ENCODE measurements at places on chromosomes 1 and 21. TPM values are rescaled to one million over a fixed set of nuclear protein-coding genes. Genes with fewer than 3 reads are reported as not detected.

Gene SPATA1
- 0.62 TPM for total RNA-seq

Gene ESRRG
- total RNA-seq, result not detected

Gene LORICRIN
- total RNA-seq, result not detected

Gene BARHL2
- total RNA-seq, result not detected

Gene NUP210L
- not detected for total RNA-seq

Gene ZYG11A
- total RNA-seq, result 2.3 TPM

Gene OR2T29
- total RNA-seq, result not detected

Gene TNFRSF18
- total RNA-seq, result not detected

Gene ZNF593OS
- total RNA-seq, result not detected

Gene NOS1AP
- 0.51 TPM for total RNA-seq

Gene NR5A2
- total RNA-seq, result 5.2 TPM

Gene S100A7
- not detected for total RNA-seq

Gene CELA2B
- 0.29 TPM for total RNA-seq

Gene TAS1R3
- 0.12 TPM for total RNA-seq

Gene KLF17
- 0.34 TPM for total RNA-seq

Gene PCP4L1
- 0.13 TPM for total RNA-seq

Gene ERRFI1
- total RNA-seq, result 117 TPM

Gene FMOD
- not detected for total RNA-seq

Gene FMO5
- total RNA-seq, result 0.21 TPM

Gene SIM2
- 11.0 TPM for total RNA-seq

Gene PLA2G2F
- total RNA-seq, result not detected

Gene GSTM1
- not detected for total RNA-seq

Gene CR1L
- total RNA-seq, result not detected

Gene PLA2G2D
- not detected for total RNA-seq

Gene PSRC1
- total RNA-seq, result 25.9 TPM

Gene RGS16
- 0.25 TPM for total RNA-seq

Gene CD52
- not detected for total RNA-seq

Gene INSRR
- not detected for total RNA-seq

Gene MTHFR
- total RNA-seq, result 5.2 TPM

Gene KIF14
- 7.8 TPM for total RNA-seq

Gene TEDDM1
- not detected for total RNA-seq

Gene CLDN17
- not detected for total RNA-seq

Gene CIART
- total RNA-seq, result 0.80 TPM

Gene OSCP1
- total RNA-seq, result 5.8 TPM

Gene LEMD1
- not detected for total RNA-seq

Gene SNIP1
- 12.0 TPM for total RNA-seq

Gene MTX1
- 64.0 TPM for total RNA-seq

Gene PRAMEF12
- not detected for total RNA-seq

Gene SUSD4
- 0.60 TPM for total RNA-seq

Gene ERG
- total RNA-seq, result not detected

Gene TTC22
- not detected for total RNA-seq

Gene CNKSR1
- total RNA-seq, result 0.33 TPM

Gene IL10
- total RNA-seq, result not detected

Gene CFAP74
- total RNA-seq, result 0.08 TPM

Gene MX1
- 1.8 TPM for total RNA-seq

Gene OR2T35
- not detected for total RNA-seq

Gene C1orf53
- 4.3 TPM for total RNA-seq
